Vagina (tissue), 2 donors: ENCODE measurements at places on chromosomes 13 and 19. TPM values are rescaled to one million over a fixed set of nuclear protein-coding genes. Genes with fewer than 3 reads are reported as not detected.

LHB gene
- not detected for total RNA-seq

IGFL3 gene
- not detected for total RNA-seq

DNA sequence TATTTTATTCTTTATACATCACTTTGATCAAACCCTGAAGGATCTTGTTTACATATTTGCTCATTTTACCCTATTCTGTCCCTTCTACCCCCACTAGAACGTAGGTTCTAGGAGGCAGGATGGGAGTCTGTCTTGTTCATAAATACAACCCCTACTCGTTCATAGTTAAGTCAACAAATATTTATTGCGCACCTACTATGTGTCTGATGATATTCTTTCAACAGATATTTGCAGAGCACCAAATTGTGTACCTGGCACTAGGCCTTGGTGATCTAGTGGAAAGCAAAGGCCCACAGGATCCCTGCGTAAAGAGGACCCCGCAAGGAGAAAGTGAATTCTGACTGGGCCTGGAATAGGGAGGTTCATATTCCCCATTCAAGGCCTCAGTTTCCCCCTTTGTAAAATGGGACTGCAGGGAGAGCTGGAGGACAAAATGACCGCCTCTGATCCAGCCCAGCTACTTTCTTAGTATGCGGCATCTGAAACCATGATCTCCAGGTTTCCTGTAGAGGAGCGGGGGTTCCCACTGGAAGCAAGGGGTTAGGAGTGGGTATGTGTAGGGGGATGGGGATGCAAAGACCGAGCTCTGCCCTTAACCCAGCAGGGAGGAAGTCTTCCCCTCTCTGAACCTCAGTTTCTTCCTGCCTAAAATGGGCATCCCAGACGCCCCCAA is 534 bp upstream of the GEMIN7 start:
- DNase-seq, result no peak

OR10H1 gene
- total RNA-seq, result not detected

DNA sequence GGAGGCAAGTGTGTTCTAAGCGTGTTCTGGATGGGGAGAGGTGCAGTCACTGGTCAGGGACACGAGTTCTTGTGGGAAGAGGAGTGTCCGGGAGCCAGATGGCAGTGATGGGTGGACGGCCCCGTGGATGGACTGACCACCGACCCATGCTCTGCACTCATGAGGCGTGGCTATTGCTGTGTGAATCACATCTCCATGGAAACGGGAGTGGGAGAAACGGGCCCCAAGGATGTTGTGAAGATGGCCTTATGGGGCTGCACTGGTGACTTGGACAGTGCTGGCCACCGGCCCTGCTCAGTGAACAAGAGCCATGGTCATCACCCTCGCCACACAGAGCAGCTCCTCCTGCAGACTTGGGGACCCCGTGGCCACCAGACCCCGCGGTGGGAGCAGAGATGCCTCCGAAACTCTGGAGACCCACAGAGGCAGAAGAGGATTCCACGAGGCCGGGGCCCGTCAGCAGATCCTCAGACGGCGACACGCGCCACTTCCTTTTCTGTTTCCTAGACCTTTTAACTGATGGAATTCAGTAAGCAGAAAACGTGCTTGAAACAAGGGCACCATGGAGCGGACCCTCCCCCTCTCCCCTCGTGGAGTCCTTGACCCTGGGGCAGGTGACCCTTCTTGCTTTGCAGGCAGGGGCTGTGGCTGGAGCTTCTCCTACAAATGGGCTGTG is 47.5 kb downstream of the GAS6 start:
- no peak for DNase-seq
